Left renal cortex interstitium (tissue), 4 donors: ENCODE measurements at places on chromosomes 2 and 18. TPM values are rescaled to one million over a fixed set of nuclear protein-coding genes. Genes with fewer than 3 reads are reported as not detected.

FANCL gene
- 53.8 TPM for polyA plus RNA-seq

DYTN gene
- not detected for polyA plus RNA-seq

FAM110C gene
- polyA plus RNA-seq, result 11.4 TPM

WDR54 gene
- polyA plus RNA-seq, result 41.6 TPM

C2orf15 gene
- polyA plus RNA-seq, result 11.5 TPM

NYAP2 gene
- polyA plus RNA-seq, result 0.08 TPM

DNA sequence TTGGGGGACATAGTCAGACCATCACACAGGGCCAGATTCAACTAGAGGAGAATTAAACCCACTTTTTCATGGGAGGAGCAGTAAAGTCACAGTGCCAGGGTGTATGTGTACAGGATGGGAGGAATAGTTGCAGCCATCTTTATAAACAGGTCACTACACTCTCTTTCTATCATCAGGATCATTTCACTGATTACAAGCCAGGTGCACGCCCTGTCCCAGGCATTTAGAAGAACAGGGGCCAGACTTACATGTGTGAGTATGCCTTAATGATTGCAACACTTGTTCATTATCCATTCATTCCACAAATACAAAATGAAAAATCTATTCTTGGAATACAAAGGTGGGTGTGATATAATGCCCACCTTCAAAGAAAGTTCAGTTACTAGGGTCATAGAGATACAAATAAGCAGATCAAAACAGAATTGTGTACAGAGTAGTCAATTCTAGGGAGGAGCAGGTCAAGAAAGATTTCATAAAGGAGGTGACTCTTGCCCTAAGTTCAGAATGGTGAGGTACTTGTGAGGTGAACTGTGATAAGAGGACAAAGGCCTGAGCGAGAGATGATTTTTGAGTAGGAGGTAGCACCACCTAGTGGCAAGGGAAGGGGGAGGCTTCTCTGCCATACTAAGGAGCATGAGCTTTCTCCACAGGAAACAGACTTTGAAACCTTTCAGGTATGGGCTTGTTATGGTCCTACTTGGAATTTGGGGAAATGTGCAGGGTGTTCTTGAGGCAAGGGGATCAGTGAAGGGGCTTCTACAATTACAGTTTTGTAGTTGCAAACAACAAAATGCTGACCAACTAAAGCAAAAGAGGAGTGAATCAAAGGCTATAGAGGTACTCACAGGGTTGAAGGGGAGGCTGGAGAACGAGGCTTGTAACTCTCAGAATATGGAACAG is 156.3 kb downstream of the SUCLG1 start:
- no peak for DNase-seq

DNA sequence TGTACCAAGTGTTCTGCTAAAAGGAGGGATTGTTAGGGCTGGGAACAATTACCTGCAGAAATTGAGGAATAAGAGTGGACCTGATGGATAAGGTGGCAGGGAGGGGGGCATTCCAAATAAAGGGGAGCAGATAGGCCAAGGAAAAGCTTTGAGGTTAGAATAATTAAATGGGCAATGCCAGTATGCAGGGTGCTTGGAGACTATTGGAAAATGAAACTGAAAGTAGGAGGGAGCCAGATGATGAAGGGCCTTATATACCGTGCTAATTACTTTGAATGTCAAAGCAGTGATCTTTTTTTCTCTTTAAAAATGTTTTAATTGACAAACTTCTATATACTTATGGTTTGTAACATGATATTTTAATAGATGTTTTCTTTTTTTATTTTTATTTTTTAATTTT is 42.9 kb downstream of the MMADHC start:
- DNase-seq, result no peak

DNA sequence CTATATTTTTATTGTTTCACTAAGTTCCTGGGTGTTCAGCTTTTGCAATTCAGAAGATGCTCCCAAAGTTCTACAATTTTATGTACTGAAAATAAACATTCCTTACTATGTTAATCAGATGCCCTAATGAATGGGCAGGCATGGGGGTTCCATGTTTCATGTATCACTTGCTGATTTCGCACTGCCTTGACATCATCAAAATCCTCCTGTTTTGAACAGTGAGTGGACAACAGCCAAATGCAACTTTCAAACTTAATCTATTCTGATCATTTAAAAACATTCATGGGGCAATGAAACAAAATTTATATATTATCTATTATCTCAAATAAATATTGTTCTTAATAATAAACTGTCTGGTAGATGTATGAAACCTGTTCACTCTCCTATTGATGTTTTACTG is 43.2 kb downstream of the ZEB2 start:
- DNase-seq, result no peak

DNA sequence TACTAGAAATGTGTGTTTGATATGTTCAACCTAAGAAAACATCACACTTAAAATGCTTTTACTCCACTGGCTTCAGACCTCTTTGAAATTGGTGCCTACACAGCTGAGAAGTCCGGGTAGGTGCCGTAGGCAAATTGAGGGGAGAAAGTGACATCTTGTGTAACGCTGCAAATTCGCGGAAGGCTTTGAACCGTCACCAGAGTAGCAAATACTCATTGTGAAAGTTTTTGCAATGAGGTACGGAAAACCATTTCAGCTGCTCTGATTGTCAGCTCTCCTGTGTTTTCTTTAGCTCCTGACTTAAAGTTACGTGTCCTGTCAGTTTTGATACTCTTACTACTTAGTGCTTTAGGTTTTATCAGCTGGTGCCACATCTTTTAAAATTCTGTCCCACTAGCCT is 224.5 kb downstream of the FAM210A start:
- no peak for DNase-seq

DNA sequence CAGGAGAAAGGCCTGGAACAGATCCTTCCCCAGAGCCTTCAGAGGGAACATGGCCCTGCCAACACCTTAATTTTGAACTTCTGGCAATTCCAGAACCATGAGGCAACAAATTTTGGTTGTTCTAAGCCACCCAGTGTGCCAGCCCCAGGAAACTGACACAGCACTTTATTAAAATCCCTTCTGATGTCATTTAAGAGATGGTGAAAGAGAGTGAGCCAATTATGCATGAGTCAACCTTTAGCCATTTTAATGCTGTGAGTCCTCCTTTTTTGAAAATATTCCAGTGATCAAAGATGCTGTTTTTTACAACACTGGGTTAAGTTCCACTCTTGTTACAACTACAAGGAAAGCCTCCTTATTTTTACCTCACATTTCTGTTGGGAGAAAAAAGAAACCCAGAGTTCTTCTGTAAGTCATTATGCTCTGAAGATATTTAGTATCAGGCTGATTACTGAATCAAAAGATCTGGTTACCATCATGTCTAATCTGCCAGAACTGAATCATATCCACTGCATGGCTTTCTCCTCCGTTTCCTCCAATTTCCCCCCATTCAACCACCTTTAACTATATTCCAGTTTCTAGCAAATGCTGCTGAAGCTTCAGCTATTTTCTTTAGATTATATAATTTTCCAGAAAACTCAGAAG is 235.4 kb downstream of the TXNL1 start:
- no peak for DNase-seq

DNA sequence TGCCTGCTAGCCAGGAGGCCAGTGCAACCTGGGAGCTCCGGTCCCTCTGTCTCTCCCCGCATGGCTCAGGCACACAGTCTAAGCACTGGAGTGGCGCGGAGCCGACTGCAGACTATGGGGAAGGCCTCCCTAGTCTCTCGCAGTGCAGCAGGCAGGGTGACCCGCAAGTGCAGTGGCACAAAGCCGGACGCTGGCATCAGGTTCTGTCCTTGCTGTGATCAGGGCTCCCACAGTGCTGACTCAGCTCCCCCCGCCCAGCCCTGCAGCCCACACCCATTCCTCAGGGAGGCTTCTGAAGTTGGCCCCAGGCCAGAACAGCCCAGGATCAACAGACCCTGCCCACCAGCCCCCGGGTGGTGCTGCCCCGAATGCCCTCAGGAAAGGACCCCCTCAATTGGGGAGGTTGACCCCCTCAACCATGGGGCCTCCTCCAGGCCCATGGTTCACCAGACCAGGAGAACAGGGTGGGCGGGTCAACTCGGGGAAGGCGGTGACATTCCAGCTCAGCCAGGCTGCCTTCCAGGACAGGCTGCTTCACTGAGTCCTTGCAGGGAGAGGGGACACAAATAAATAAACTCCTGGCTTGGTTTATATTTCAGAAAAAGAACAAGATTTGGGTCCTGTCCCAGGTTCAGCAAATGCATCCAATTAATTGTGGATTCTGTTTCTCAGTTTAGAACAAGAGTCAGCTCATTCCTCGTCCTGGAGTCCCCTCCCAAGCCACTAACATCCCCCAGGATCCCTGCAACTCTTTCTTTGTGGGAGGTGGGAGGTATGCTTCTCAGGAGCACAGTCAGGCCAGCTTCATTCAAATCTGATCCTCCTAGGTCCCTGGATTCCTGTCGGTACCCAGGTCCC is 12.2 kb downstream of the BIN1 start:
- DNase-seq, result no peak

DNA sequence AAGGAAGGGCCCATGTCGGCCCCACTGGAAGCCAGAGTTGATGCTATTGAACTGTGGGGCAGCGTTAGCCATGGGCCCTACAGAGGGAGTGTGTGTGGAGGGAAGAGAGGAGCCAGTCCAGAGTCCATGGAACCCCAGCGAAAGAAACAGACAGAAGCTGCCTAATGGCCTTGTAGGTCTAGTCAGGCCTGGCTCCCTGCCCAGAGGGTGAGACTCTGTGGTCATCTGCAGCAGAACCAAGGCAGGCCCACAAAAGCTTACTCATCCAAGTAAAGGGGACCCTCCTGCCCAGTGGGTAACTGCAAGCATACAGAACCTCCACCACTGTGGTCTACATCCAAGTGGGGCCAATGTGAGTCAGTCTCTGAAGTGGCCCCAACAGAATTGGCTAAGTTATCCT is 439.8 kb downstream of the TGIF1 start:
- DNase-seq, result no peak

DNA sequence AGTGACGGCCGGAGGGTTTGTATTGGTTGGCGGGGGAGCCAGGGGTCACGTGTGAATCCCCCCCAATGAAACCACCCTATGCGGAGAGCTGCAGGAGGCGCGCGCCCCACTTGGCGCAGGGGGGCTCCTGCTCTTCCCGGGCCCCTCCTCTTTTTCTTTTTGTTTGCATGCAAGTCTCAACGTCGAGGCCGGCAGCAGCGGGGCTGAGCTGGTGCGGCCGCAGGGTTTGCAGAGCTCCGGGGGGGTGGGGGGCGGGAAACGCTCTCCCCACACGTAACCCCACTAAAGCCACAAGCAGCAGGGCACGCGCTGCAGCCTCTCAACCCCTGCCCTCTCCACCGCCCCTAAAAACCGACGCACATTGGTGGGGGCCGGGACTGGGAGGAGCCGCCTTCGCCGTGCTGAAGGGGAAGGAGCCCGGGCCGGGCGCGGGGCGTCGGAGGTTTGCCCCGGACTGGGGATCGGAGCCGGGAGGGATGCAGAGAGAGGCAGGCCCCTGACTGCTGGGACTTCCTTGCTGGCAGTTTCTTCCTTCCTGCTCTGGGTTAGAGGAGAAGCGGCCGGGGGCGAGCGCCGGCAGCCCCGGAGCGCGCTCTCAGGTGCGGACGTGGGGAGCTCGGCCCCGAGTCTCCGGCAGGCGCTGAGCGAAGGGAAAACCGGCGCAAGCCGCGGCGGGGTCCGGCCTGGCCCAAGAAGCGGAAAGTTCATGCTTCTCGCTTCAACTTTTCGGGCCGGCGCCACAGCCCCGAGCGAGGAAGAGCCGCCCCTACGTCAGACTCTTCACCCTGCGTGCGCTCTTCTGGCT is 864 bp downstream of the LBH start:
- no peak for DNase-seq

DNA sequence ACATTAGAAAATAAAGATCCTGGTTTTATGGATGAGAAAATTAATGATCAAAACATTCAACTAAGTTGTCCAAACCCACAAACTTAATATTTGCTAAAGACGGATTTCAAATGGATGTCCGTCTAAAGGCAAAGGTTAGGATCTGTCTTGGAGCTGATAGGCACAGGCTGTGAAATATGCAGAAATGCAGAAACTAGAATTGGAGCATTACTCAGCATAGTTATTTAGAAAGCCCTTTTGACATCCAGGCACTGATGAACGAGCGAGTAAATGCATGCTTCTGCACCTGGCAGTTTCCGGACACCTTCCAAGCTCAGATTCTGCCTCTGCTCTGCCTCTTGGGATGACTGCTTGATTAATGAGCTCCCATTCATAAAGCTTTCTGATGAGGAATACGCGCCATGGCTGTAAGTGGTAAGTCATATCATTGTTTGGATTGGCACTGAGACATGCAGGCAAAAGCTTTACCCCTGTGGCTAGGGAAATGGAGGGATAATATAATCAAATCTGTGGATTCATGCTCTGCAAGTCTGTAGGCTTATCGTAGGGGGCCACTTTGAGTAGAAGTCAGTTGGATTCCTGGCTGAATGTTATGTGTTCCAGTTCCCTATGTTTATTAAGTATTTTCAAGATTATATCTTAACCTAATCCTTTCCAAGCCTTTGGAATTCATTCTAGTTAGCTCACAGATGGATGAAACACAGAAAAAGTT is 2176.3 kb upstream of the CELF4 start:
- DNase-seq, result no peak

DNA sequence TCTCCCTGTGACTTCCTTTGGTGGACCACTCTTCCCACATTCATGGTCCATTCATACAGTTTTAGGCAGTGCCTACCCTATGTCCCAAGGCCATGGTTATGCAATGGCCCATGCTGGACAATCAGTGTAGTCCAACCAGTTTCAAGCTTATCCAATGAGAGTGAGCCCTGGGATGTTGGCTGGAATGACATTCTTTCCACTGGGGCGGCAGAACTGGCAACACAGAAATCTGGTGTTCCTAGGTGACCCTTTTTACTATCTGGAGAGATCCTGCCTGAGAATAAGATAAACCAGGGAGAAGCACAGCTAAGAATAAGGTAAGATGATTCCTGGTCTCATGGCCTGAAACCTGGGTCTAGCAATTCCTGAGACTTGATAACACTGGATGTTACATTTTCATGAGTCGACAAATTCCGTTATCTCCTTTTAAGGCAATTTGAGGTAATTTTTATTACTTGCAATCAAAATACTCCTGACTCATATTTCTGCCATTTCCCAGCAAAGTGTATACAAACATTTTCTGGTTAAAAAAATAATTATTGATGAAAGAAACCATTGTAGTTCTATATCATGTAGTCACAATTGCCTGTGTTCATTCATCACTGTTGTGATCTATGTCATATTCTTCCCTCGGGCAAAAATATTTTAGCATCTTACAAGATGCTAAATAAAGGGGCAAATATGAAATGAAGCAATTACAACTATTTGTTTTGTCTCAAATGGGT is 271.5 kb upstream of the LYPD1 start:
- no peak for DNase-seq
